ENCODE measurements at places on chromosomes 5 and 9.

- DNase-seq: no peak
Observed at GRCh38 chr9:114112778-114113584, 13.9 kb upstream of the KIF12 start.

GRCh38 chr9:124805186-124805585, 28.3 kb downstream of the OLFML2A start:
- no peak for DNase-seq

- no peak for DNase-seq
Observed at GRCh38 chr5:135236908-135237747, 161.9 kb downstream of the MACROH2A1 start.

- DNase-seq: no peak
Observed at GRCh38 chr9:35962126-35962906, 4.4 kb upstream of the OR2S2 start.

- peak; percentile 47 for DNase-seq
Observed at GRCh38 chr9:78038620-78039300, 7.1 kb upstream of the GNAQ start.

DNA sequence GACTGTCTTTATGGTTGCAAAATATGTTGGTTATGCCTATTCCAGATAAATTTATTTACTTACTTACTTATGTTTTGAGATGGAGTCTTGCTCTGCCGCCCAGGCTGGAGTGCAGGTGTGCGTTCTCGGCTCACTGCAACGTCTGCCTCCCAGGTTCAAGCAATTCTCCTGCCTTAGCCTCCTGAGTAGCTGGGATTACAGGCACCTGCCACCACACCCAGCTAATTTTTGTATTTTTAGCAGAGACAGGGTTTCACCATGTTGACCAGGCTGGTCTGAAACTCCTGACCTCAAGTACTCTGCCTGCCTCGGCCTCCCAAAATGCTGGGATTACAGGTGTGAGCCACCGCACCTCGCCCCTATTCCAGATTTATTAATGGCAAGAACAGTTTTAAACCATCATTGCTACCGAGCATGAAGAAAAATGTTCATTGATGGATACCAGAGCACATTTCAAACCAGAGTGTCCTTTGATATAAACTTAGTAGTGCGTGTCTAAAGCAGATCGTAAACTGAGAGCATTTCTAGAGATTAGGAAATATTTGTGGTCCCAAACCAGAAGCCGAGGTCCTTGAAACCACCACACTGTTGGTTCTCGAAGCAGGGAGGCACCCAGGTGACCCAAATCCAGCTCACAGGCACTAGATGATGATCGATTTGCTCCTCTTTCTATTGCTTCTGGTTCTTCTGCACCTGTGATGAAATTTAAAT, 85.2 kb downstream of the GRAMD2B start:
- DNase-seq: no peak

DNA sequence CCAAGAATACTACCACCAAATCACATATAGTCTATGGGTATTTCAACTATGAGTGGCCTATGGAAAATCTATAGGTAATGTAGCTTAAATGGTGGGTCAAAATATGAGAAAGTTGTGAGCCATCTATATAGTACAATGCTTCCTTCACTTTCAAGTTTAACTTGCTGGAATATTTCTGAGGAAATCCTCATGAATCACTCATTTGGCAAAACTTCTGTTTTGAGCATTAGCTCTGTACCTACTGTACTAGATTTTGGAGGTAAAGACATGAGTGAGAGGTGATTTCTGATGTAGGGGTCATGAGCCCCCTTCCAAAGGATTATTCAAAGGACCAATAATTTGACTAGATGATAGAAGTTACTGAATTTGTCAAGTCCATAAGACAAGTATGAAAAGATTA, 80.6 kb upstream of the DAB2 start:
- DNase-seq: no peak

DNA sequence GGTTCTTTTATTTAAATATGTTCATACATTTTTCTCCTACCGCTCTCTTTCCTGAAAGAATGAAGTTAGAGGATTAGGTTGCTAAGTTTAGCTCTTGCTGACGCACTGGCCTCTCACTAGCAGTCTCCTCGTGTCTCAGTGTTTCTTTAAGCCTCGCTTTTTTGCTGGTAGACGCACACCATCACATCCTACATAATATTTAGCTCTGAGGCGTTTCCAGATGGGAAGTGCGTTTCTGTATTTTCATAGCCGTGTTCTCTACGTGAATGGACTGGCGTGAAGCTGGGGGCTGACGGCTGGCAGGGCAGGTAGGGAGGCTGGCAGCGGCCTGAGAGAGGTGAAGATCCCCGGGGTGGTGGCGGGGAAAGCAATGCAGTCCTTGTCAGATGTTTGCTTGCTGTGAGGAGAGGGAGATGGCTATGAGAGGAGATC, 79.2 kb upstream of the SPRY4 start:
- DNase-seq: no peak

GRCh38 chr9:563200-563599, 278.3 kb upstream of the DMRT1 start:
- DNase-seq: no peak

DNA sequence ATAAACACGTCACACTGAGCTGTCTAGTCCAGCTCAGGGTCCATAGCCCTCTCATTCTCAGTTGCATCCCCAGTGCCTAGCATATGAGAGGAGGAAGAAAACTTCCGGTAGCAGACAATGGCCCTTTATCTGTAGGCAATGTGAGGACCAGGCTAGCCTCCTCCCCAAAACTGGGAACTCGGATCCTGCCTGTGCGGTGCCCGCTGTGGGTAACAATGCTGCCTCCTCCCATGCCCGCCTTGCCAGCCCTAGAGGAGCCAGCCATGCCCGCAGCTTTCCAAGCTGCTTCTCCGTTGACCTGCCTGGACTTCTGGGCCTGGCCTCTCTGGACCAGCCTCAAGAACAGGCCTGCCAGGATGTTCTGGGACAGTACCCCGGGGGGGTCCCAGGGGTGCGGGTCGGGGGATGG, 74.6 kb upstream of the ORM1 start:
- DNase-seq: no peak

DNA sequence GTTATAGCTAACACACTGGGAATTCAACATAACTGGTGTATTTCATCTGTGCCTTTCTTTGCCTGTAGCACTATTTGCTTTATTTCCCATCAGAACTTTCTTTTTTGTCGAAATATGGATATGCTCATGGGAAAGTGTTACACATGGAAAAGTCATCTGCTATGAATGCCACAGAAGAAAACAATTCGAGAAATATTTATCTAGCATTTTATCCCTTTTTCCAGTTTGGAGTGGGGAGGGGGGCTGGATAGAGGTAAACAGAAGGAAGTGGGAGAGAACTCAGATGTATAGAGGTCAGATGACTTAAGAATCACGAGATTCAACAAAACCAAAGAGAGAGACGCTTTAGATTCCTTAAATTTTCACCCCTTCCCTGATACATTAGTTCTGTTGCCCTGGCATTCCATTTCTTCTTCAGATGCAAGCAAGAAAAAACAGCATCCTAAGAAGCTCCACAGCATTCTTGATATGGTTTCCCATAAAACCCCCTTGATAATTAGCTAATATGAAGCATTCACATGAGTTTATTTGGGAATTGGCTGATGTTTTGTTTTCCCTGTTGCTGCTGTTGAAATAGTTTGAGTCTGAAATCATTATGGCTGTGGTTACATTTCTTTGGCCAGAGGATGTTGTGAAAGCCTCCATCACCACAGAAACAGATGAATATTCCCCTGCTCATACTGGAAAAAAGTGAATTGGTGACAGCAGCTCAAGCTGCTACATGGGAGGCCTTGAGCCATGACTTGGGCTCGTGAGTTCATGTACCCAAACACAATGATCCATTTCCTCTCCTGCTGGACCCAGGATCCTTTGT, 335.8 kb upstream of the DAB2 start:
- no peak for DNase-seq

DNA sequence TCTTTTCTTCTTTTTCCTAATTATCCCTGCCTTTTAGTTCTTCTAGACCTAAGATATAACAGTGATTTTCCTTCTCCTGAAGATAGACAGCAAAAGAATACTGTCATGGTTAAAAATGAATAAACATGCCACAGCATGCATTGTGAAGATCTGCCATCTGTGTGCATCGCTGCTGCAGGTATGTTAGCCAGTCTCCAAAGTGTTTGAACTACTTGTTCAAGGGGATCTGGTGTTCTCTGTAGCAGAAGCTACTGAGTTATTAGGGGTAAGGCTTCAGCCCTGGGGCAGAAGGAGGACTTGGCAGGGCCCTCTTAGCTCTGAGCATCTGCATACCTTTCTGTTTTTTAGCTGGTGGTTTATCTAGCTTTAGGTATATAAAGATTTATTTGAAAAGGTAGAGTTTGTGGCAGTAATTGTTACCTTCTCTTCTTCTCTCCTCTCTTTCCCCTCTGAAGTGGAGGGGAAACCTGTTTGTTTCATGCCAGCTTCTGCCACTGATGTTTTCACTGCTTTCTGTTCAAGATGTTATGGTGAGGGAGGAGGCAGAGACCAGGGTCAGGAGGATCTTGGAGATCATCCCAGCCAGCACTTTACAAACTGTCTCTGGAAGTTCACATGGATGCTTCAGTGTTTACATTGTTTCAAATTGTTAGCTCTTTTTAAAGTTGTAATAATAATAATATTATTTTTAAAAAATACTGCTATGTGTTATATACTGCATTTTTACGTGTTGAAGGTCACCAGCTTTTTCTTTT, 25.2 kb downstream of the GALNT10 start:
- DNase-seq: no peak

DNA sequence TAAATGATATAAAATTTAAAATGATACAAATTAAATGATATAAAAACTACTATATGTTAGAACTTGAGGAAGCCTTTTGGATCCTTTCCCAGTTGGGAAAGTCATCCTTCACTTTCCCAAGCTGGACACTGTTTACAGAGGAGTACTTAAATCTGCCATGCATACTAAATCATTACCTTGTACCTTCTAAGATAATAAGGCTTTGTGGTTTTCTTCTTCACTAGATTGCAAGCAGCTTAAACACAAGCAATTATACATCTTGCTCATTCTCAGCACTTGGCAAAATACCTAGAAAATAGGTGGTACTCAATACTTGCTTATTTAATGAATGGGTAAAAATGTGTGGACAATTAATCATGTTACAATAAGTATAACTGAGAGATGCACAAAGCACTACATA, 666.8 kb downstream of the PTPRD start:
- DNase-seq: no peak

GRCh38 chr9:133557581-133557980, 23.1 kb downstream of the ADAMTSL2 start:
- no peak for DNase-seq

DNA sequence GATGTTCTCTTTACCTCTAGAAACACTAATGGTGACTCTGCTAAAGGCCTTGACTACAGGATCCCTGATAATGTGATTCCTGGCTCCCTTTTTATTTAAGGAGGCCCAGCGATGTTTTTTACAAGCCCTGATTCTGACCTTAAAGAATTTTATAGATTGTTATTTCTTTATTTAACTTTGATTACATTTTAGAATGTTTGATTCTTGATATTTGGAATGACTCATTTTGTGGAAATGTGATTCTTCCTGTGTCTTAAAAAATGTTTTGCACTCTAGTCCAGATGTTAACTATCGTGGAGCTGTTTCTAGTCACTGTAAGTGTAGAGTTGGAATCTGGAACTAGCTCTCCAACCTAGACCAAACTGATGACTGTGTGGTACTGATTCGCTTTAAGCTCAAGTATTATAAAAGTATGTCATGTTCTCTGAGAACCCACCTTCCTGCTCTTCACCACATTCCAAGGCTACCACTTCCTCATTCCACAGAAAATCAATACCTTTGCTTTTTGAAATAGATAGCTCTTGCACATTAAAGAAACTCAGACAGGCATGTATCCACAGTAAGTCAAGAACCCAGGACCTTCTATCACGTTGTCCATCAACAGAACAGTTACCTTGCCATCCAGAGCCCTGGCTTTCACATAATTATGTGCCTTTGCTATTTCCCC, 65.2 kb downstream of the JMY start:
- no peak for DNase-seq

DNA sequence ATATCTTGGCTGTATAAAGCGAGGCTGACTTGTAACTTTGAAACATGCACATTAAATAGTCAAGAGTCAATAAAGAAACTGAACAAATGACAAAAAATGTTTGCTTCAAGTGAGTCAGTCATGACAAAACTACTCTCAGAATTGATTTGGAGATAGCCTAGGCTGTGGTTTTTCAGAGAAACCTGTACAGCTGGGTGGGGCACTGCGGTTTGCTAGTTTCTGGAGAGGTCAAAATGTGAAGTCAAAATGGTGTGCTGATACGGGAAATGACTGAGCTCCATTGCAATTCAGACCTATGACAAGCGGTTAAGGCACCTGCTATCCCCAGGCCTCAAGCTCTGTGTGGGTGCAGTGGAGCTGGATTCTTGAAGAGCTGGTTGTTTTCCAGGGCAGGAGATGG, 10.3 kb upstream of the CD180 start:
- DNase-seq: peak; percentile 91

DNA sequence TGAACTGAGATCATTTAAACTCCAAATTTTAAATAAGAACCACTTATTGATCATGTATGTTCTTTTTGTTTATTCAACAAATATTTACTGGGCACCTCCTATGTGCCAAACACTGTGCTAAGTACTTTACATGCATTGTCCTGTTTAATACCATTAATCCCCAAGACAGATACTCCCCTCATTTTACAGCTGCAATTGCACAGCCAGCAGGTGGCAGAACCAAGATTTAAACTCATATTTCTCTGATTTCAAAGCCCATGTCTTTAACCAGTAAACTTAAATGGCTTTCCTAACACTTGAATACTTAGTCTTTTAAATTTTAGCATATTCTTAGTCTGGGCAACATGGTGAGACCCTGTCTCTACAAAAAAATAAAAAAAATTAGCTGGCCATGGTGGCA, 43.4 kb upstream of the KIAA1958 start:
- DNase-seq: no peak

GRCh38 chr9:7665874-7666273, 133.7 kb downstream of the DMAC1 start:
- no peak for DNase-seq
